ENCODE measurements at places on chromosomes 7 and 10.

DNA sequence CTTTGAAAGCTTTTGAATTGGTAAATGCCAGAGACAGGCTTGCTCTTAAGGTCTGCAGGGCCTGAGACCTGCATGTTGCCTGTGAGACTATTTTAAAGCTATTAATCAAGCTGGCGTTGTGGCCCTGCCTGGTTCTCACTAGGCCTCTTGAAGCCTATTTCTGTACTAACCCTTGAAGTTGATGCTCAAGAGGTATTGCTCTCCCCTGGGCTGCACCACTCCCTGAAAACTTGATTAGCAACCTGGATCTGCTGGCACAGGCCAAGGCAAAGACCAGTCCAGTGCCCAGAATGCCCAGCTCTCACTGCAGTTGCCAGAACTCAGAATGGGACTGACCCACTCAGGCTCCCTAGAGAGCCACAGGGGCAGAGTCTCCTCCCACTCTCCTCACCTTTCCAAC, 220.0 kb upstream of the MEOX2 start:
- no peak for DNase-seq

DNA sequence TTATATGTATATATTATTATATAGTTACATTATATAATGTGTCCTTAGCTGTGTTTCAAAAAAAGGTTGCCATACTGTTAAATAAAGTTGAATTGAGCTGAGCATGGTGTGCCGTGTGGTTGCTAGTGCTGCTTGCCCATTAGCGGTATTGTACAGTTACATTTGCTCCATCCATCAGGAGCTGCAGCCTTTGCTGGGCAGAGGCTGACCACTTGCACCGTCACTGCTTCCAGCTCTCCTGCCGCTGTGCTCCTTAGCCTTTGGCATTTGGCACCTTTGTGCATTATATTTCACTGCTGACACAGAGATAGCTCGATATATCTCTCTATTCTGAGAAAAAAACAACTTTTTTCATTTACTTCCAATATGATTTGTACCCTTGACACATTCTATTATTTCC, 372.2 kb downstream of the PHTF2 start:
- DNase-seq, result no peak

DNA sequence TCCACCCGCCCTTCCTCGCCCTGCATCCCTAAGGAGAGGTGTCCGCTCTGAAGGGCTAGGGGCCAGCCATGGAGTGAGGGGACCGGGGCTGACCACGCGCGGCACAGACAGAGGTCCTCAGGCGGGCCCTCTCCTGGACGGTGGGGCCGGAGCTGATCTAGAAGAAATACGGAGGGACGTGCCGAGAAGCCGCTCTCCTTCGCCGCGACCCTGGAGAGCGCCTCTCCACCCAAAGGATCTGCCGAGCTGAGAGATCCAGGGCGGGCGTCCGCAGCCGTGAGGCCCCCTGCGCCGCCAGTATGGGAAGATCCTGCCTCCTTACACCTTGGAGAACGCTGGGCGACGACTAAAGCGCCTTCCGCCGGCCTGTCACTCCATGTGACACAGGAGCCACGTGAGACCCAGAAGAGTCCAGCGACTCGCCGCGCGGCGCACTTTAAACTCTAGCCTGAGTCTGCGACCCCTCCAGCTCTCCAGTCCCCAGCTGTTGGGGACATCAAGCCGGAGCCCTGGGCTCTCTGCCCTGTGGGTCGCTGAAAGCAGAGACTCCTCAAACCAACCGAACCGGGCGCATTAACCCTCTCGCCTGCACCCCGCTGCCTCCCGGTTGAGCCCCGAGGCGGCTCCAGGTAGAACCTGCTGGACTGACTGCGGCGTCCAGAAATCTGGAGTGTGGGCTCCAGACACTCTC, 1.5 kb upstream of the SFMBT2 start:
- DNase-seq, result no peak

GRCh38 chr7:56074371-56074791, 10.3 kb downstream of the SUMF2 start:
- no peak for DNase-seq

DNA sequence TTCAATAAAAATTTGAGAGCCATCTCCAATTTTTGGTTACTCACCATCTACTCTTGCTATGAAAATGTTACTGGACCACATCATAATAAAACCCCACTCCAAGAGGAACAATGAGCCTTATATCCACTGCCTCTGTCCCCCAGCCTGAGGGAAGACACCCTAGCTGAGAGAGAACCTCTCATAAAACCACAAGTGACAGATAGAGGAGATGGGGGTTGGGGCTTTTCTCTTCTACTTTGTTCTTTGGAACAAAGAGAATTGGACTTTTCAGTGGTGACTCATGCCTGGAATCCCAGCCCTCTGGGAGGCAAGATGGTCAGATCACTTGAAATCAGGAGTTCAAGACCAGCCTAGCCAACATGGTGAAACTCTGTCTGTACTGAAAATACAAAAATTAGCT, 27.6 kb upstream of the TAS2R16 start:
- no peak for DNase-seq

DNA sequence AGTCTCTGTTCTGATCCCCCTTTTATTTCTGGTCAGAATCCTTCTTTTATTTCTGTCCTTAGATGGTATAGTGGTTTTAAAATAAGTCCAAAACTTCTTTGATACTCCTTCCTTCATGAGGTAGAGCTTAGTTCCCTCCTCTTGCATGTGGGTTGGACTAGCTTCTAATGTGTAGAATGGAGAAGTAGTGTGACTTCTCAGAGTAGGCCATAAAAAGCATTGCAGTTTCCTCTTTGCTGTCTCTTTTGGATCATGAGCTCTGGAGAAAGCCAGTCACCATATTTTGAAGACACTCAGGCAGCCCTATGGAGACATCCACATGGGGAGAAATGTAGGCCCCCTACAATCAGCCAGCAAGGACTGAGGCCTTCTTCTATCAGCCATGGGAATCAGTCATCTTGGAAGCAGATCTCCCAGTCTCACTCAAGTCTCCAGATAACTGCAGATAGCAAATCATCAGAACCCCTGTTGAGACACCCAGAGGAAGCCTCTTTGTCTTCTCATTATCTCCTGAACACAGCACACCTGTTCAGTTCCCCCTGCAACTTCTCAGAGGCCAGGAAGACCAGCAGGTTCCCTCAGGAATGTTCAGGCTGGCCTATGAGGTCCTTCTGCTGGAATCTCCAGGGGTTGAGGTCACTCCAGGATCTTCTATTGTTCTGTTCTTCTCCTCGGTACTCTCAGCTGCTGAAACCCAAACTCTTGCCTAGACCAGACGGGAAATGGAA, 511.9 kb upstream of the ZMIZ1 start:
- no peak for DNase-seq

GRCh38 chr7:47496056-47496665, 85.8 kb downstream of the TNS3 start:
- DNase-seq, result no peak

GRCh38 chr7:94510582-94511496, 1.2 kb downstream of the CASD1 start:
- DNase-seq, result no peak

GRCh38 chr7:148419856-148420832, 170.4 kb upstream of the C7orf33 start:
- no peak for DNase-seq

DNA sequence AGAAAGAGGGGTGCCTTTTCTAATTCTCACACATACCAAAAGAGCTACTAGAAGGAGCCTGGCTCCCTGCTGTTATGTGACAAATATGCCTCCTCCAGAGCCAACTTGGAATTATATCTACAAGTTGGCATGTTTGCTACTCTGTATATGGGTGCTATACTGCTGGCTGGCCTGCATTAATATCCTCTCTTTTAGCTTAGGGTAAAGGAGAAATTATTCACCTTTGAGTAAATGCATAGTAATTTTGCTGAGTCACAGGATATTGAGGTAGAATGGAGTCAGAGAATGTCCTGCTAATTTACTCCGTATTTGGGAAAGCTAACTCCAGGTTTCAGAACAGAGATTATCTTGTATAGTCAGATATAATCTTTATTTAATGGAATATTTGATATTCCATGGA, 24.2 kb upstream of the LIPN start:
- DNase-seq, result no peak

DNA sequence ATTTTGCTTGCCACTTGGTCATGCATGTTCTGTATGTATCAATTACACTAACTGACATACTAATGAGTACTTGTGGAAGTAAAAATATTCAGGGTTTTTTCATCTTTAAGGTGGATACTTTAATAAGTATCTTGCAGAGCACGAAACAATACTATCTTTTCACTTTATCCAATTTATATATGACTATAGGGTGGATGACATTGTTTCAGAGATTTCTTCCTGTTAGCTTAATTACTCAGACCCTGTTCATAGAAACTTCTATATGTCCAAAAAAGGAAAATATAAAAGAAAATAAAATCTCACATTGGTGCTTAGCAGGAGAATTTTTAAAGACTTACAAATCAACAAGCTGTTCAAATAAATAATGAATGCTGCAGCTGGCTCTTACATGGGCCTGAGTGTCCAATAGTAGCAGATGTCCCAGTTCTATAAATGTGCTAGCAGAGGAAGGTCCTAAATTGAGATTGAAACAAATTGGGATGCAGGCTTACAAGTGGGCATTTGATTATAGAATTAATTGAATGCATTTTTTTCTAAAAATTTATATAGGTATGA, 91.5 kb upstream of the THSD7A start:
- DNase-seq, result no peak

- no peak for DNase-seq
Measured at GRCh38 chr7:43199371-43200160, 87.1 kb downstream of the HECW1 start.

- DNase-seq, result peak; percentile 34
Measured at GRCh38 chr7:64541438-64542359, 21.2 kb downstream of the ZNF680 start.

GRCh38 chr7:14999331-14999730, 96.8 kb upstream of the DGKB start:
- no peak for DNase-seq

DNA sequence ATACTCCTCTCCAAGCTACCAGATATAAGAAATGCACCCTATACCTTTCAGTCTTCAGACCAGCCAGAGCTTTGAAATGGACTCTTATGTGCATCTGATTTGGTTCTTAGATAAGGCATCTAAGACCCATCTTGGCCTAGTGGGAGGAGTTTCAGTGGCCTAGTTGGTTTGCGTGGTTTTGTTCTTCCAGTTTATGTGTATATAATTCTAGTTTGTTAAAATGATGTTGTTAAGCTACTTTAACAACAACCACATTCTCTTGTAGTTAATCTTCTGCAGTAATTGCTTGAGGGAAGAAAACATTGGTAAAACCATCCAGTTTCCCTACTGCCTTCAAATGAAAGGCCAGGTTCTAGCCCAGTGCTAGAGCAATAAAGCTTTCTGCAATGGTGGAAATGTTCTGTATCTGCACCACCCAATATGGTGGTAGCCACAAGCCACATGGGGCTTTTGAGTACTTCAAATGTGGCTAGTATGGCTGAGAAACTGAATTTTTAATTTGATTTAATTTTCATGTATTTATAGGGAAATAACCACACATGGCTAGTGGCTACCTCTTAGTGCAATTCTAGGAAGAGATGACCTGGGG, 66.3 kb downstream of the KLHDC10 start:
- DNase-seq, result no peak

- DNase-seq, result no peak
Measured at GRCh38 chr7:116553168-116553964, 28.5 kb downstream of the CAV1 start.

- peak; percentile 51 for DNase-seq
Measured at GRCh38 chr7:112462236-112462635, 12.0 kb downstream of the IFRD1 start.

GRCh38 chr10:74871595-74872382, 45.4 kb downstream of the KAT6B start:
- no peak for DNase-seq

- DNase-seq, result no peak
Measured at GRCh38 chr10:96721207-96721572, 876 bp upstream of the PIK3AP1 start.

- no peak for DNase-seq
Measured at GRCh38 chr10:69470463-69471384, 19.5 kb downstream of the TSPAN15 start.

DNA sequence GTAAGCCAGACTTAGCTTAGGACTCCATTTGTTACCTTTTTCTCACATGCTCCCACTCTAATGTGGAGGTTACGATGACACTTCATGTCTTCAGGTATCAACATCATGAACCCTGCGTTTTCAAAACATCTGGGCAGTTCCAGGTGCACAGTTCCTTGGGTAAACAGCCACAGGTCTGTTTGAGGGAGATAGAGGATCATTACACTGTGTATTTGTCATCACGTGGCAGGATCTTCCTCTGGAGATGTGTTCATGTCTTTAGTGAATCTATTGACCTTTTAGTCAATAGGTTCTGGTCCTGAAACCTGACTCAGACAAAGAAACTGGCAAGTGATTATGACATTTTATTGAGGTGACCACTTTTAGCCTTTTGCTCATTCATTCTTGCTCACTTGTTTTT, 145.5 kb downstream of the ANKRD7 start:
- DNase-seq, result no peak

DNA sequence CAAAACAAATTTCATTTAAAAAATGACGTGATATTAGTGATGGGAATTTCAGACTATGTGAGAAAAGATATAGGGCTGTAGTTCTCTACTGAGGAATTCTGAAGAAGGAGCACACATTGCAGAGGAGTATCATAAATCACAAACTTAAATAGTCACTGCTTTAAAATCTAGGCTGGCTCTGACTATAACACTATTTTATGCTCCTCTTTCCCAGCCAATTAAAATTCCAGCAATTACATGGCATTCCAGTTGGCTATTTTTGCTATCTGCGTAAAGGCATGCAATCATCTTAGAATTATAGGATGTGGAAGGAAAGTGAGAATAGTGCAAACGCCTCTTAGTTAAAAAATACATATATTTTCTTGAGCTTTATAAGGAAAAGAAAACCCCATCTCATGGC, 123.1 kb downstream of the GNAI1 start:
- DNase-seq, result peak; percentile 20

- no peak for DNase-seq
Measured at GRCh38 chr10:76115471-76116155, 684.2 kb downstream of the LRMDA start.

DNA sequence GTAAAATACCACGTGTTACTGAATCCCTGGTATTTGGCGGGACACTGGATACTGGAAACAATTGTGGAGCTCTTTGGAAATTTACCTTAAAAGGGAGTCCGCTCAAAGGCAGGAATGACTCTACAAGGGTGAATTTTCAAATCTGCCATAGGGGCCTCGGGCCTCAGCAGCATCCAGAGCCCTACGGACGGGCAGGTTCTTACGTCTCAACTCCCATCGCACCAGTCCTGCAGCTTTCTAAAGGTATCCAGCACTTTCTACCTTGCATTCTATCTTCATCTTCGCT, 248 bp downstream of the PSPH start:
- DNase-seq, result no peak

- peak; percentile 65 for DNase-seq
Measured at GRCh38 chr7:128827248-128827958, 2.8 kb upstream of the FLNC start.

- no peak for DNase-seq
Measured at GRCh38 chr10:90846746-90847145, 11.1 kb downstream of the HTR7 start.

DNA sequence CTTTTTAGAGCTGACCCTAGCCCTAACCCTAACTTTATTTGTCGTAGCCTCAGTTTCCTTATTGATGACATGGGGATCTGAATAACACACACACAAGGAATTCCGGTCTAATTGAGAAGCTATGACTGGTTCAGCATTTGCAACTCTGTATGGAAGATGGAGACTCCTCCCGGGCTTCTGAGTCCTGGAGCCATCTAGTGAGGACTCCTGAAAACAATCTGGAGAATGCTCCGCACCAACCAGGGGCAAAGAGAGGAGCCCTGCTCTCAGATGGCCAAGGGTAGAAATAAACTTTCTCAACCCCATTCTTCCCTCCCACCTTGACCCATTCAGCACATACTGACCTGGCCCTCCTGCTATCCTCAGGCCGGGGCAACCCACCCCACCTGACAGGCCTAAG, 26.4 kb downstream of the MBL2 start:
- DNase-seq, result no peak
